ENCODE measurements at places on chromosomes 13 and 19.

GRCh38 chr19:3357992-3358688 lies 8.2 kb upstream of the NFIC start:
- DNase-seq, result no peak

DNA sequence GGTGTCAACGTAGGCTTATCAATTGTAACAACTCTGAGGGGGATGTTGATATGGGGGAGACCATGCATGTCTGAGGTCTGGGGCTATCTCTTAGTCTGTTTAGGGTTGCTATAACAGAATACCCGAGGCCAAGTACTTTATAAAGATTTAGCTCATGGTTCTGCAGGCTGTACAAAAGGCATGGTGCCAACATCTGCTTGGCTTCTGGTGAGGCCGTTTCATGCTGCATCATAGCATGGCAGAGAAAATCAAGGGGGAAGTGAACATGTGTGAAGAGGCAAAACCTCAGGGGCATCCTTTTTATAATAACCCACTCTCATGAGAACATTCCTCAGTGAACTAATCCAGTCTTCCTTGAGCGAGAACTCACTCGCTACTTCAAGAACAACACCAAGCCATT lies 353.8 kb downstream of the ENOX1 start:
- DNase-seq, result no peak

DNA sequence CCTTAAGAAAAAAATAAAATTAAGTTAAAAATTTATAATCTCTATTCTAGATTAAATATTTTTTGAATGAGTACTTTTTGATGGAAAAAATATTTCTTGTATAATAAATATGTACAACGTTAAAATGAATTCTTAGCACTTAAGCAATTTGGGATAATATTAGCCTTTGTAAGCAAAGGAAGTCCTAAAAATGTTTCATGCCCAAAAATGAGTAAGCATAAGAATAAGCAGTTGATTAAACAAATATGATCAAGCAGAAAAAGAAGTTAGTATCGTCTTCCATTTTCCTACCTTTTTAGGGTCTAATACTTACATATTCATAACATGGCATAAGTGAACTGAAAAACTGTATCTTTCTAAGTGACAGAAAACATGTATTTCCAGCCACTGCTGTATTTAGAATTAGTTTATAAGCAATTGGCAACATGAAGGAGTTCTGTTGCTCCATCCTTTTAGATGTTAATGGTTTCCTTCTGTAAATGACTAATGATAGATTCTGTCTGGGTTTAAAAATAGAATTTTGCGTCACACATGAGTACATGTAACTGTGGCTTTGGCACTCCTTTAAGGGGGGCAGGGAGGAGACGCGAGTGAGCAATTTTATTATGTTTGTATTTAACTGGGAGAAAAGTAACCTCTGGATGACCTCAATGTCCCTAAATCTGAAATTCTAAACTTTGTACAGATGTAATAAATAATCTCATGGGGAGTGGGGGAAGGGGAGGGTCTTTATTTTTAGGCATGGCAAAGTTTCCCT lies 237.4 kb downstream of the RGCC start:
- peak; percentile 93 for DNase-seq

DNA sequence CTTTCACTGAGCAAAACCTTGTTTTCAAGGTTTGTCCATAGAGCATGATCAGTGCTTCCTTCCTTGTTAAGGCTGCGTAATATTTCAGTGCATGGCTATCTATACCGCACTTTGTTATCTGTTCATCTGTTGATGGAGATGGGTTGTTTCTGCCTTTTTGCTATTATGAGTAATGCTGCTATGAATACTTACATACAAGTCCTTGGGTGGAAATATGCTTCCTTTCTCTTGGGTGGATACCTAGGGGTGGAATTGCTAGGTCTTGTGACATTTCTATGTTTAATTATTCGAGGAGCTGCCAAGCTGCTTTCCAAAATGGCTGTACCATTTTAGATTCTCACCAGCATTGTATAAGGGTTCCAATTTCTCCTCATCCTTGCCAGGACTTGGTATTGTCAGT lies 70.9 kb downstream of the SPATA13 start:
- no peak for DNase-seq

DNA sequence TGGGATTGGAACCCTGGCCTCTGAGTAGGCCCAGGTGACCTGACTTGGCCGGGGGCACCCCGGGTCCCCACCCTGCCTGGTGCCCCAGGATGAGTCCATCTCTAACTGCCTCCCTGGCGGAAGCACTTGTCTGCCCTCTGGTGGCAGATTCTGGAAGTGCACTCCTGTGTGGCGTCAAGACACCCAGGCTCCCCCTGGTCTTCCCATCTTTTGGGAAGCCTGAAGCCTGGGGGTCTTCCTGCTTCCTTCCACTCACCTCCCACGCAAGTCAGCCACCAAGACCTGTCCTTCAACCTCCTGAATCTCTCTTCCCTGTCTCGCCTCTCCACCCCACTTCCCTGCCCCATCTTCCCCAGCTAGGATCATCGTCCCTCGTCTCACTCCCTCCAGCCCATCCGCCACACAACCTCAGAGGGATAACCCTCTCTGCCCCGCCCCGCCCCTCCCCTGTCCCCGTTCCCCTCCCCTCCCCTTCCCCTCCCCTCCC lies 7.4 kb downstream of the RABAC1 start:
- DNase-seq, result peak; percentile 56

DNA sequence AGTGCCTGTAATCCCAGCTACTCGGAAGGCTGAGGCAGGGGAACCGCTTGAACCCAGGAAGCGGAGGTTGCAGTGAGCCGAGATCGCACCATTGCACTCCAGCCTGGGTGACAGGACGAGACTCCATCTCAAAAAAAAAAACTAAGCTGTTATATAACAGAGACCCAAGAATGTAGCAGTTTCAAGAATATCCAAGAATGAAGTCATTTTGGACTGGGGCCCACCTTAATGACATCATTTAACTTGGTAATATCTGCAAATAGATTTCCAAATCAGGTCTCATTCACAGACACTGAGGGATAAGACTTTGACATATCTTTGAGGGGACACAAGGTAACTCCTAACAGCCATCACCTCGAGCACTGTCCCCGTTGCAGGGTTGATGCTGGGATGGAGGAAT lies 36.5 kb upstream of the MRI1 start:
- no peak for DNase-seq
